NCI-H2227 treated with DMSO at 0.1 percent for 48 hours (cell line): ENCODE measurements at places on chromosomes 6 and 20.

DNA sequence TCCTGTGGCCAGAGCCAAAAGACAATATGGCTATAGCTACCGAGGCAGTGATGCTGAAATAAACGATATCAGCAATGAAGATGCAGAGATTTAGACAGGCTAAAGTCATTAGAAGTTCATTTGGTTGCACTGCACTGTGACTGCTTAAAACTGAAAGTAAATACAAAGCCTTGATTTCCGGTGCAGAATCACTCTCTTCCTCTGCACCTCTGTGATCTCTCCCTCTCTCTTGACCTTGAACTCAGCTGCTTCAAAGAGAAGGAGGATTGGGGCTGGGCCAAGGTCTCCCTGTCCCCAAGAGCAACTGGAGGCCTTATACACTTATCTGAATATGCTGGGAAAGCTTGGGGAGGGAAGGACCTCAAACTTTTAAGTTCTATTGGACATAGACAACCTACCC is 34.6 kb upstream of the SPACA1 start:
- DNase-seq: no peak

GRCh38 chr6:129852257-129852858 is 8.8 kb downstream of the TMEM244 start:
- no peak for DNase-seq

DNA sequence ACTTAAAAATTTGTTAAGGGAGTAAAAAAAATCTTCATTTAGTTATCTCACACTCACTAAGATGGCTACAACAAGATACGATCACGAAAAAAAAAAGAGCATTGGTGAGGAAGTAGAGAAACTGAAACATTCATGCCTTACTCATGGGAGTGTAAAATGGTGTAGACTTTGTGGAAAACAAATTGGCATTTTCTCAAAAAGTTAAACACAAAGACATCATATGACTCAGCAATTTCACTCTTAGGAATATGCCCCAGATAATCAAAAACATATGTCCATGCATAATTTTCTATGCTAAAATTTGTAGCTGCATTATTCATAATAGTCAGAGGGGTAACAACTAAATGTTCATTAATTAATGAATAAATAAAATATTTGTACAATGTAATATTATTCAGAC is 120.9 kb upstream of the IRAK1BP1 start:
- no peak for DNase-seq

- no peak for DNase-seq
Observed at GRCh38 chr6:141123497-141123896, 1009.2 kb upstream of the GJE1 start.

DNA sequence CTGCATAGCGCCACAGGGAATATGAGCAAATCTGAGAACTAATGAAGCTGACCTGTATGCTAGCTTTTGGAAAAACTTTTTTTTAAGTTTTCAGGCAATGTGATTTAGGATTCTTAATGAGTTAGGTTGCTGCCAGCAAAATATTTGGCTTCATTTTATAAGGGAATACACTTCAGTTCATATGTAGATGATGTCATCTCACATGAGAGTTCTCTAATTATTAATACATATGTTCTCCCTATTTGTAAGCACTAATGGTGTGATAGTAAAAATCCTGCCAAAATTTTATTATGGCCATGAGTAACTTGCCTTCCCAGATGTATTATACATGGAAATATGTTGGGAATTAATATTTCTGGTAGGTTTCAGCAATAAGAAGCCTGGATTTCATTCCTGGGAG is 573.8 kb downstream of the EPM2A start:
- DNase-seq: no peak

GRCh38 chr6:10598084-10598960 is 77.2 kb downstream of the GCNT2 start:
- DNase-seq: no peak

GRCh38 chr6:129552413-129552812 is 157.6 kb downstream of the ARHGAP18 start:
- DNase-seq: no peak

DNA sequence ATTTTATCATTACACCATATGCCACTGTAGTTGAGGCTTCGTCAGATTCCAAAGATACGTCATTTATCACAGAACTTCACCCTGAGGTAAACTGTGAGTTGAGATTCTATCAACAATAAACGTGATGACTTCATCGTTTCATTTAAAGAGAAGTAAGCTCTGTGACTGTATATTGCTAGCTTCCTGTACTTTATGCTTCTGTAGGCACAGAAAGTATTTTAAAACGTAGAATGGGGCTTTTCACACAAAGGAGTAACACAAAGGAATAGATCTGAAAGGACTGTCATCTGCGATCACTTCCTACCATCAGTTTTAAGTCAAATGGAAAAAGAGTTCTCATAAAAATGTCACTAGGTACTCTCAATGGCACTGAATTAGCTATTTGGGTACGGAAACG is 234.4 kb upstream of the MCHR2 start:
- no peak for DNase-seq

GRCh38 chr20:11452326-11452725 is 465.4 kb upstream of the BTBD3 start:
- no peak for DNase-seq

GRCh38 chr6:162698440-162698839 is 29.1 kb downstream of the PRKN start:
- no peak for DNase-seq

DNA sequence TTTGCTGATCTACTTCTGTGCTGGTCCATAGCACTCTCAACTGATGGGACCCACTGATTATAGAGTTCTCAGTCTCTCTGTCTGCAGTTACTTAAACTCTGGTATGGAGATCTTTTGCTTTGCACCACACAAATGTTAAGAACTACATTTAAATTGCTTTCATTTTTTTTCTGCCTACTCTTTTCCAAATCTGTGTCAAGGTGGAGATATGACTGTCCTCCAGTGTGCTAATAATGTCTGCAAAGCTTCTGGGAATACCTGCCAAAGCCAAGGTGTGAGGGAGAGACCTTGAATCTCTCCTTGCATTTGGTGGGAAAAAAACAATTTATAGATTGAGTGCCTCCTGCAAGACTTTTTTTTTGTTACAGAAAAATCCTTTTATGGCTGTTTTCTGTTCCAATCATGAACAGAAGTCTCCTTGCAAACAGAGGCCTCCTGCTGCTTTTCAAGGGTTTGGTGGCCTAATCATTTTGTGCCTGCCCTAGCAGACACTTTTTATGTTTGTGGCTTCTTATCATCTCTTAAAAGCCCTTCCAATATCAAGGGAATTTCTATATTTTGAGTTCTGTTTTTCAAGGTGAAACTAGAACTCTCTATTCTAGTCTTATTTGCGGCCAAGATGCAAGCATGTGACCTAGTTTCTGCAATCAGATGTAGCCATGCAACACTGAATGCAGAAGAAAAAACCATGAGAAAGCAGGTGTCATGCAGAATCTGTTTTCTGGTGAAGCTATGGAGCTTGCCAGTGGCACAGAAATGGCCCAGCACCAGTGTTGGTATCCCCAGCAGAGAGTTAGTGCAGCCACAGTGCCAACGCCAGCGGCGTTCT is 23.2 kb upstream of the AKIRIN2 start:
- no peak for DNase-seq

- DNase-seq: no peak
Observed at GRCh38 chr6:217048-217659, 75.1 kb upstream of the DUSP22 start.
